ENCODE measurements at places on chromosomes 2 and 18. TPM values are rescaled to one million over a fixed set of nuclear protein-coding genes. Genes with fewer than 3 reads are reported as not detected.

FAP gene
- total RNA-seq, result not detected

SGPP2 gene
- not detected for total RNA-seq

AP1S3 gene
- 34.3 TPM for total RNA-seq

WNT6 gene
- not detected for total RNA-seq

GRCh38 chr2:121689356-121689755, 40.1 kb upstream of the CLASP1 start:
- H3K27ac ChIP-seq, result no peak overlapping the region
- DNase-seq, result peak; percentile 63
- H3K27me3 ChIP-seq, result no peaks in the 10 kb centered on the region
- H3K4me1 ChIP-seq, result 0 out of 2 replicates have a peak, but pooled peaks cover 3% of the 10 kb centered on the region
- H3K36me3 ChIP-seq, result no peaks in the 10 kb centered on the region

GRCh38 chr2:172079838-172080640, 5.3 kb upstream of the DLX1 start:
- no peaks in the 10 kb centered on the region for H3K27me3 ChIP-seq
- DNase-seq, result no peak
- H3K4me1 ChIP-seq, result peaks cover 15% of the 10 kb centered on the region

- peaks cover 64% of the 10 kb centered on the region for H3K4me1 ChIP-seq
- DNase-seq, result no peak
- H3K36me3 ChIP-seq, result no peaks in the 10 kb centered on the region
- H3K27me3 ChIP-seq, result no peaks in the 10 kb centered on the region
- H3K27ac ChIP-seq, result peak overlapping the region; percentile 95
These were observed 38.3 kb upstream of the RAPGEF4 start for GRCh38 chr2:172697296-172697695.

DNA sequence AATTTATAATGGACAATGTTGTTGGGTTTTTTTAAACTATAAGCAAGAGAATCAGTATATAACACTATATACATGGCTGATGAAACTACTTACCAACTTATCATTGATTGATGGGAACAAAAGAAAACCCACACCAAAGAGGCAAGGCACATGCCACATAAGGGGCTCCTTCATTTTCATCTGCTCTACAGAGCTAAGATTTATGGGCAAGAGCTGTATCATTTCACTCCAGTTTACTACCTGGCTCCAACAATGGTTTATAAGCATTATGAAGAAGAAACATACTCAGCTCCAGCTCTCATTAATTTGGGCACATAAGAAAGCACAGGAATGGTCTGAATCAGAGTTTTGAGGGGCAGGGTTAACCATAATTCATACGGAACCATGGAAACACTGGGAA, 283.3 kb downstream of the AGPS start:
- H3K27me3 ChIP-seq, result peaks cover 46% of the 10 kb centered on the region
- H3K27ac ChIP-seq, result no peak overlapping the region
- no peak overlapping the region for H3K4me3 ChIP-seq
- no peaks in the 10 kb centered on the region for H3K36me3 ChIP-seq

DNA sequence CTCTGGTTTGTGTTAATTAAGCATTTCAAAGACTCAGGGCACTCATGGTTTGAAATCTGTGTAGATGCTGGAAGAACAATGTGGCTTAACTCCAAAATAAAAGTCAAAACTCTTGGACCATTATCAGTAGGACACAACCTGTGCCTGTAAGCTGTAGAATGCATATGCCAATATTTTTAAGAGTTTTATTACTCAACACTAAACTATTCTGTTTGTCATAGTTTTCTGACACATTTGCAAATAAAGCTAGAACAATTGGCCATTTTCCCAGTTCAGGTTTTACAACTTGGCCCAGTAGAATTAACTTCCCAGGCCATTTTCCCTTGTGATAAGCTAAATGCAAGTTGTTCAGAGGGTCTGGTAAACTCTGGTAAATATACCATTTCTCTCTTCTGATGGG, 713.1 kb downstream of the CBLN2 start:
- H3K4me3 ChIP-seq, result no peak overlapping the region
- H3K4me1 ChIP-seq, result peaks cover 15% of the 10 kb centered on the region
- peak overlapping the region; percentile 30 for H3K27ac ChIP-seq
- no peaks in the 10 kb centered on the region for H3K36me3 ChIP-seq
- peak; percentile 86 for DNase-seq
- H3K27me3 ChIP-seq, result no peaks in the 10 kb centered on the region

DNA sequence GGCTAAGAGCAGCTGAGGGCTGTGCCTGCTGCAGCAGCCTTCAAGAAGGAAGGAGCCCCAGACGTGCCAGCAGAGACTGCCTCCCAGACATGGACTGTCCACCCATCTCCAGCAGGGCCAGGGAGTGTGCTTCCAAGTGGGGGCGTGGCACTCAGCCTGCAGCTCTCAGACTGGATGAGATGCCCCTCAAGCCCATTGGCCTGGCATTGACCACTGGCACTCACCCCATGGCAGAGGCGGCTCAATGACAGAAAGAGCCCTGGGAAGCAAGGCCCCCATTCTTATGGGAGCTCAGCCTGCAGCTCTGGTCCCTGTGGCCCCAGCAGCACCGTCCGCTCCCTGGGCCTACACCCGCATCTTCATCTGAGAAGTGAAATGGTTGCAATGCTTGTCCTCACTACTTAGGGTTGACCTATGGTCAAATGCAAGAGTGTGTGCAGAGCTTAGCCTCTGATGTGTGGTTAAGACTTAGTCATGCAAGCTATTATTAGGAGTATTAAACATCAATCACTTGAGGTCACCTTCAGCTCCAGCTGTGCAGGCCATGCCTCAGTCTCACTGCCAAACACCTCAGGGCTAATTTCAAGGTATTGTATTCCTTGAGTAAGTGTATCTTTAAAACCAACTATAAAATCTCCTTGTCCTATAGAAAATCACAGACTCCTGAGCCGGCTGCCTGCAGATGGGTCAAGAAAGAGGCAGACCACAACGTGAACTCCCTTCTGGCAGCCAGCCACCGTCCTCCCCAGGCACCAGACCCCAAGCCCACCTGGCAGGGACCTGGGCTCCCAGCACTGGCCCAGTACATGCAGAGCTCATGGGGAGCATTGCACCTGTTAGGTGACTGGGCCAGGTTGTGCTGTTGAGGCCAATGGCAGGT, 194.8 kb downstream of the NDUFA10 start:
- H3K27ac ChIP-seq, result no peak overlapping the region
- H3K27me3 ChIP-seq, result 0 out of 2 replicates have a peak, but pooled peaks cover 8% of the 10 kb centered on the region
- no peaks in the 10 kb centered on the region for H3K4me1 ChIP-seq
- peak; percentile 19 for DNase-seq

- no peaks in the 10 kb centered on the region for H3K27me3 ChIP-seq
- no peaks in the 10 kb centered on the region for H3K4me1 ChIP-seq
- no peaks in the 10 kb centered on the region for H3K36me3 ChIP-seq
- no peak overlapping the region for H3K4me3 ChIP-seq
- peak; percentile 9 for DNase-seq
These were observed 24.6 kb downstream of the KCNE4 start for GRCh38 chr2:223076573-223076972.

DNA sequence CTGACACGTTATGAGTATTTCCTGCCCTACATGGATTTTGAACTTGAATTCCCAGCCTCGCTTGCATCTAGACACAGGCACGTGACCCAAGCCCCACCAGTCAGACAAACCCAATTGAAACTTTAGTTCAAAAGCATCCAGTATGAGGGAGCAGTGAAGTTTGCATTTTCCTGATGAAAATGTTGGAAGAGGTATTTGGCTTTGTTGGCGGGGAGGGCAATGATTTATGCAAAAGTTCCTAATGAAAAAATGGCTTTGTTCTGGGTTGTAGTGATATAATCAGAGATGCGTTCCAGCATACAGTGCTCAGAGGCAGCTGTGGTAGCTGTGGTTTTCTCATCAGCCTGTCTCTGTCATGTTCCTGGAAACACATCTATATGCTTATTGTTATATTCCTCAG, 36.8 kb upstream of the CPS1 start:
- no peaks in the 10 kb centered on the region for H3K27me3 ChIP-seq
- no peaks in the 10 kb centered on the region for H3K36me3 ChIP-seq
- H3K4me3 ChIP-seq, result no peak overlapping the region
- no peak overlapping the region for H3K27ac ChIP-seq

- H3K4me3 ChIP-seq, result no peak overlapping the region
- DNase-seq, result no peak
- peaks cover 12% of the 10 kb centered on the region for H3K4me1 ChIP-seq
- no peak overlapping the region for H3K27ac ChIP-seq
- H3K27me3 ChIP-seq, result no peaks in the 10 kb centered on the region
These were observed 668.7 kb downstream of the SLC4A3 start for GRCh38 chr2:220296174-220296573.

DNA sequence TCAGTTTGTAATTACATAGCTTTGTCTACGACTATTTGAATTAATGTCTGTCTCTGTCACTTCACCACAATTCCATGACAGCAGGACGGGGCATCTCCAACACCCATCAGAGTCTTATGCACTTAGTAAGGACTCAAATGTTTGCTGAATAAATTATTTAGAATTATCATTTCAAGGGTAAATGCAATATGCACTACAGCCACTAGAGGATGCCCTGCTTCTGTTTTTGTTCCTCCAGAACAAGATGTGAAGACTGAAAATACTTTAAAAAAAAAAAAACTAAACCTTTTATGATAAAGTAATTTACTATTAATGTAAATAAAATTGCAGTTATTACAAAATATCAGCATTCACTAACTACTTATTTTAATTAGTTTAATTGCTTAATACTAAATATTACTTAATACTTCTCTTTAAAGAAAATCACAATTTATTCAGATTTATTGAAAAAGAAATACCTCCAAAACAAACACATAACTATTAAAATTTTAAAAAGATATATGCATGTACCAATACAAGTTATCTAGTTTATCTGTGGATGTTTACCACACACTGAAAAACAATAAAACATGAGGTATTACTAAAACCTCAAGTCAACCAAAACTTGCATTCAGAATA, 3.2 kb downstream of the PIGN start:
- no peaks in the 10 kb centered on the region for H3K27me3 ChIP-seq
- no peaks in the 10 kb centered on the region for H3K36me3 ChIP-seq
- H3K4me1 ChIP-seq, result peaks cover 16% of the 10 kb centered on the region
- no peak overlapping the region for H3K4me3 ChIP-seq

- no peak for DNase-seq
- H3K4me3 ChIP-seq, result peak overlapping the region; percentile 81
- H3K27ac ChIP-seq, result no peak overlapping the region
These were observed 2.3 kb downstream of the RAB11FIP5 start for GRCh38 chr2:73110168-73111072.

GRCh38 chr2:508121-508520, 169.1 kb downstream of the TMEM18 start:
- DNase-seq, result no peak
- H3K36me3 ChIP-seq, result no peaks in the 10 kb centered on the region
- no peak overlapping the region for H3K27ac ChIP-seq
- H3K27me3 ChIP-seq, result peaks cover 44% of the 10 kb centered on the region

DNA sequence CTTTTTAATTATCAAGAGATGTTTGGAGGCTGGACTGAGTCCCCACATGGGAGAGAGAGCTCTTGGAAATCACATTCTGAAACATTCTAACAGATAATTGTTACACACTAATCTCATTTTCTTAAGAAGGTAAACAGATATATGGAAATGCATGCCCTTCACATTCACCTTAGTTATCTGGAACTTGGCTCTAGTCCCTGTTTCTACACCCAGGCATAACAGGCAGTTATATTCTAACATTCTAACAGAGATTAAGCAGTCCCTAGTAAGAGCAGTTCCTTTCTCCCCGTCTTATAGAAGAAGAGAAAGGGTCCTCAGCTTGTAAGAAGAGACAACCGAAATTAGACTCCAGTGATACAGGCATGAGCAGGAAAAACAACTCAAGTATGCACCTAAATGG, 385.4 kb downstream of the SOX11 start:
- H3K27me3 ChIP-seq, result no peaks in the 10 kb centered on the region
- no peaks in the 10 kb centered on the region for H3K4me1 ChIP-seq
- no peak overlapping the region for H3K27ac ChIP-seq
- DNase-seq, result no peak

GRCh38 chr2:239533569-239534316, 132.9 kb upstream of the HDAC4 start:
- no peaks in the 10 kb centered on the region for H3K4me1 ChIP-seq
- H3K27ac ChIP-seq, result no peak overlapping the region
- DNase-seq, result no peak

DNA sequence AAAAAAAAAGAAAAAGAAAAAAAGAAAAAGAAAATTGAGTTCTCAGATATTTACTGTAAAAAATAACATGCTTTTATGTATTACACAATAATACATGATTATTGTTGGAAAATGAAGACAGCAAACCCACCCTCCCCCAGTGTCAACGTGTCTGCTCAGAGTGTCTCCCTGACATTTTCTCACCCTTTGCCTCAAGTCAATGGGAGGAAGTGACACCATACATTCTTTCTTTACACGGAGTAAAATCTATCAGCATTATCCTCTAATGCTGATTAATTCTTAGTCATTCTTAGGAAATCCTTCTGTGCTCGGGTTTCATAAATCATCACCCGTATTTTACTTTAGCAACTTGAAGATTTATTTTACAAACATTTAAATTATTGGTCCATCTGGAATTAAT, 32.0 kb downstream of the CTAGE1 start:
- no peaks in the 10 kb centered on the region for H3K27me3 ChIP-seq
- peak overlapping the region; percentile 81 for H3K27ac ChIP-seq
- H3K4me1 ChIP-seq, result peaks cover 28% of the 10 kb centered on the region
